HepG2 (cell line): ENCODE measurements at places on chromosomes 3 and 15.

DNA sequence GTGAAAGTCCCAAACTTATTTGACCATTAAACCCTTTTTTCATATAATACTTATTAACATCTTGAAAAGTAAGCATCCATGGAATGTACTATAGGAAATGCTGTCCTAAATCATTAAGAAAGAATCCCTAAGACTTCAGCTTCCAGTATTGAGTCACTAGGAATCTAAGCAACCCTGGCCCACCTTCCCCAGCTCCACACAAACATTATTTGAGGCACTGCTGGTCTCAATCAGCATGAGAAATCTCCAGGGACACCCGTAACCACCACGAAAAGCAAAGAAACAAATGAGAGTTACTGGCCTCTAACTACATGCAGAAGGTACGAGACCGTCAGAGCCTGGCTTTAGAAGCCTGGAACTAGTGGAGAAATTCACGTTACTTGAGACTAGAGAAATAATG, 68.2 kb downstream of the POLQ start:
- DNase-seq: no peak

- DNase-seq: no peak
Observed at GRCh38 chr3:55177749-55178148, 249.9 kb upstream of the LRTM1 start.

- DNase-seq: no peak
Observed at GRCh38 chr3:185420762-185421161, 57.8 kb downstream of the MAP3K13 start.

DNA sequence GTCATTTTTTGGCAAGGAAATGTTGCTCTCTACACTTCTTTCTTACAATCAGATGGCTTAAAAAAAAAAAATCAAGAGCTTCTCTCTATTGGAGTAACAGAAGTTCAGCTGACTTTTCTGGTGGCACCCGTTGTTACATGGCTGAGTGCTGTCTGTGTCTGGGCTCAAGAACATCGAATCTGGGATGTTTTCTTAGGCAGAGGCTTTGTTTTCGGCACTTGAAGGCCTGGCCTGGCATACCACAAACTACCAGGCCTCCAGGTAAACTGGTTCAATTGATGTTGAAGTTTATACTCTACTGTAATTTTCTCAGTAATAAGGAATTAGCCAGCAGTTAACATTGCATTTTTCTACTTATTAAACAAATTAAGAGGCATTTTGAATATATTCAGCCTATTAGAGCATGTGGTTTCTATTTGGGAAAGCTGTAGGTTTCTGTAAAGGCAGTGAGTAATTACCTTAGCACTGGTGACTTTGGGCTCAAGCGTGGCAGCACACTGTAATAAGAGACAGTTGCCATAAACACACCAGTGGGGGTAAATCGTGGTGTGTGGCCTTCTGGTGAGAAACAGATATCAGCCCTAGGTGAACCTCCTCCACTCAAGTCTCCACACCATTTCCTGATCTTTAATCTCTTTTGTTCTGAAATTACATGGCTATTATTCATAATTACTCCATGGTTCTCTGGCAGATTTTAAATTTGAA, 544.7 kb downstream of the MECOM start:
- DNase-seq: no peak

DNA sequence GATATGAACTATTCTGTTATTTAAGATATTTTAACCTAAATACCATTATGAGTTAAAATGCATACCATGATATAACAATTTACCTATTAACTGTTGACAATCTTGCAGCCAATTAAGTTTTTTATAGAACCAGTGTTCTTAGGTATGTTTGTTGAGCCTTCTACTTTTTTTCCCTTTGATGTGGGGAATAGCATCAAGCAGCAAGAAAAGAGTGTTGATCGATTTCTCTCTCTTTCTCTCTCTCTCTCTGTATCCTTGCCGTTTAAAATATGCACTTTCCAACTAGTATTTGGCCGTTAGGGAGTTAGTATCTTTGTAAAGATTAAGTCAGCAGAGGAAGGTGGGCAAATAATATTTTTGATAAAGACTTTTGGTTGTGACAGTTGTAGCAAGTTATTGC, 5.9 kb downstream of the CHD2 start:
- no peak for DNase-seq

GRCh38 chr15:76058714-76059319, 968 bp upstream of the TMEM266 start:
- DNase-seq: peak; percentile 15

GRCh38 chr3:131036986-131037385, 10.3 kb downstream of the NEK11 start:
- DNase-seq: no peak
